NCI-H1694 treated with DMSO at 0.1 percent for 48 hours (cell line): ENCODE measurements at places on chromosomes 16 and 17.

- no peak for DNase-seq
Measured at GRCh38 chr17:35949401-35949800, 5.9 kb upstream of the LYZL6 start.

DNA sequence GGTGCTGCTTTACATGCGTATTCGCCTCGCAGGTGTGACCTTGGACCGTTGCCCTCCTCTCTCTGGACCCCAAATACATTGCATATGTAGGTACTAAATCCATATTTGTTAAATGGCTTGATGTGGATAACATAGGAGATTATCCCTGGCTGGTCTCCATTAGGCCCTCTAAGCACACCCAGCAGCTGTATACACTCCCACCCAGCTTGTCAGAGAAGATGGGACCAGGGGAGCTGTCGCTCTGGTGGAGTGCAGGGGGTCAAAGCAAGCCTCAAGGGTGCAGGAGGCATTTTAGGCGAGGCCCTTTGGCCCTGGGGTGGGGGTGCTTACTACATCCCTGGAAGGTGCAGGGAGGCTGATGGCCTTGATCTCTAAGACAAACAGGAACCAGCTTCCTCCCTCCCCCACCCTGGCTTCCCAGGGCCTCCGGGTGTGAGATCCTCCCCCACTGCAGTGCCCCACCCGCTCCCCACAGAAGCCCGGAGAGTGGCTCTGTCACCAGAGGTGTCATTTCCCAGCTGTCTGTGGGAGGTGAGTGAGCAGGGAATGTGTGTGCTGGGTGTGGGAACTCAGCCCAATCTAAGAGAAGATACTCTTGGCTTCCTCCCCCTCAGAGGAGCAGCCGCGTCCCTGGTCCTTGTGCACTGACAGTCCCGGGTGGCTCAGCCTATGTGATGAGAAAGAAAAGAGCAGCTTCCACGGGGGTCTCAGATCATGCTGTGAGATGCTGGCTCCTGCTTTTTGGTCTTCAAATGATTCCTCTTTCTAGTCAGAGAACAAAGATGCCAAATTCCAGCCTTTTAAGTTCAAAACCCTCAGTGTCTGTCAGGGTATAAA lies 1.4 kb upstream of the VAMP2 start:
- DNase-seq: peak; percentile 32

DNA sequence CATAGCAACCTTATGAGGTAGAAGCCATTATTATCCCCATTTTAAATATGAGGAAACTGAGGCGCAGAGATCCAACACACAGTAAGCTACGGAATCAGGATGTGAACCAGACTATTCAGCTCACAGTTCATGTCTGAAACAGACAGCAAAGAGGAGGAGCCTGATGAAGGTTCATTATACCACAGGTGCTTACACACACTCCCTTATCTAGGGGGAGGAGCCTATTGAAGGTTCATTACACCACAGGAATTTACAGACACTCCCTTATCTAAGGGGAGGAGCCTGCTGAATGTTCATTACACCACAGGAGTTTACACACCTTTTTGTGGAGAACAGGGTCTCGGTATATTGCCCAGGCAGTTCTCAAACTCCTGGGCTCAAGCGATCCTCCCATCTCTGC lies 21.9 kb downstream of the C16orf95 start:
- DNase-seq: no peak

- no peak for DNase-seq
Measured at GRCh38 chr17:82970818-82971590, 108.4 kb upstream of the METRNL start.

DNA sequence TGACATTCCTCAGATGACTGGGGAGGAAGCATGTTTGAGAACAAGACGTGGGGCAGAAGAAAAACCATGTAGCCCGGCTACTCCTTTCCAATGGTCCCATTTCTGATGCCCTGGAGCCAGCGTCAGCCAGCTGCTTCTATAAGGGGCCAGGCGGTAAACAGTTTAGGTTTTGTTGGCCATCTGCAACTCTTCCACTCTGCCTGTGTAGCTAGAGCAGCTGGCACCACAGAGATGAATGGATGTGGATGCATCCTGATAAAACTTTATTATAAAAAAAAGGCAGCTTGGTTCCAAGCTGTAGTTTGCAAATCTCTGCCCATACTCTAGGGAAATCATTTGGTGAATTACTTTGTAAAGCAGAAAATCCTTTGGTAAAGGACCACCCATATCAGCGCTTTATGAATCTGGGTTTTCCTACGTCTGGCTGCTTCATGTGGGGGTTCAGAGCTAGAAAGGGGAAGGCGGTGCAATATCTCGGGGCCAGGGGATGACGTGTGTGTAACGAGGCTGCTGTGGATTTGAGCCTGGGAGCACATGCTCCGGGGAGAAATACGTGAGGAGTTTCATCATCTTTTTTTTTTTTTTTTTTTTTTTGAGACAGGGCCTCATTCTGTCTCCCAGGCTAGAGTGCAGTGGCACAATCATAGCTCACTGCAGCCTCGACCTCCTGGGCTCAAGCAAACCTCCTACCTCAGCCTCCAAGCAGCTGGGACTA lies 3.4 kb upstream of the SRL start:
- DNase-seq: peak; percentile 64

DNA sequence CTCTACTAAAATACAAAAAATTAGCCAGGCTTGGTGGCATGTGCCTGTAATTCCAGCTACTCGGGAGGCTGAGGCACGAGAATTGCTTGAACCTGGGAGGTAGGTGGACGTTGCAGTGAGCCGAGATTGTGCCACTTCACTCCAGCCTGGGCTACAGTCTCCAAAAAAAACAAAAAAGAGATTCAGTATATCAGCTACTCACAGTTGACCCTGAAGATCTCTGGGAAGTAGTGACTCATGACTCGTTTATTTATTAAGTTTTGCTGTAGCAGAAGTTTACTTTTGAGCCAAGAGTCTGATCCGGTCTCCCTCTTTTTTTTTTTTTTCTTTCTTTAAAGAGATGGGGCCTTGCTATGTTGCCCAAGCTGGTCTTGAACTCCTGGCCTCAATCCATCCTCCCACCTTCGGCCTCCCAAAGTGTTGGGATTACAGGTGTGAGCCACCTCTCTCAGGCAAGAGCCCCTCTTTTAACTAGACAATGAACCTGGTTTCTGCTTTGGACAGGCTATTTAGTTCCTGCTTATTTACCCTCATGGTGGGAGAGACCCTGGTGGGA lies 4.4 kb downstream of the MVP start:
- DNase-seq: no peak

DNA sequence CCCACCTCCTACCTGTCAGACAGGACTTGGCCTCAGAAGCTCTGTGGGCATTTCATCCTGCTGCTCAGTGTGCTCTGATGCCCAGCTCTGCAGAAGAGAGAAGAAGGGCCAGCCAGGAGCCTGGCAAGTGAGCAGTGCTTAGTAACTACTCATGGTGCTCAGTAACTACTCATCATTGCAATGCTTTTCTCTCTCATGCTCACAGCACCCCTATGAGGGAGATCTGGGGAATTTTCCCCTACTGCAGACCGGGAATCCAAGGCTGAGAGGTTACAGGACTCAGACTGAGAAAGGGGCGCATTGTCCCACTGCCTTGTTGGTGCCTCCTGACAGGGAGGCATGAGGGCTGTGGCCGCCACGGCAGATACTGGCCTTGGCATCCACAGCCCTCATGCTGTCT lies 261.1 kb downstream of the C16orf95 start:
- no peak for DNase-seq

DNA sequence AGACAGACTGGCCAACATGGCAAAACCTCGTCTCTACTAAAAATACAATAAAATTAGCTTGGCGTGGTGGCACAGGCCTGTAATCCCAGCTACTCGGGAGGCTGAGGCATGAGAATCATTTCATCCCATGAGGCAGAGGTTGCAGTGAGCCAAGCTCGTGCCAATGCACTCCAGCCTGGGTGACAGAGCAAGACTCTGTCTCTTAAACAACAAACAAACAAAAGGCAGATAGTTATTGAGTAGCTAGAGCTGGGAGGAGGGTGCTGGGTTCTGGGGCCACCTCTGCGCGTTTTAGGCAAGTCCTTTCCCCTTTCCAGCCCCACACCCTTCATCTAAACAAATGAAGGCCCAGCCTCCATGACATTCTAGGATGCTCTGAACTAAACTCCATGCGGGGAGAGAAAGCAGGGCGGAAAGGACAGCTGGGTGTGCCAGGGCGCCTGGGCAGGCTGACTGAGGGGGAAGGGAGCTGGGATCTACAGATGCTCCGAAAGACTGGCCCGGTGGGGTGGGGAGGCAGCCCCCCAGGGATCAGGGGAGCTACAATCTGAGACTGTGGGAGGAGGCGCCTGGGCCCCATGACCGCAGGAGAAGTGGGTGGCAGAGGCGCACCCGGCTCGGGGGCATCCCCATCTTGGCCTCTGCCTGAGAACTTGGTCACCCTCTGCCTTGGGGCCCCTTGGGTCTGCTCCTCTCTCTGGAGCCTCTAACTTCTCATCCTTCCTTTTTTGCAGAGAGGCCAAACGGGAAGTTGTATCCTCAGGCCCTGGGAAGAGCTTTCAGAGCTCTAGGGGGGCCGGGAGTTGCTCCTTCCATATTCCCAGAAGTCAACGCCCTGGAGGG lies 910 bp downstream of the ITGAL start:
- DNase-seq: no peak

DNA sequence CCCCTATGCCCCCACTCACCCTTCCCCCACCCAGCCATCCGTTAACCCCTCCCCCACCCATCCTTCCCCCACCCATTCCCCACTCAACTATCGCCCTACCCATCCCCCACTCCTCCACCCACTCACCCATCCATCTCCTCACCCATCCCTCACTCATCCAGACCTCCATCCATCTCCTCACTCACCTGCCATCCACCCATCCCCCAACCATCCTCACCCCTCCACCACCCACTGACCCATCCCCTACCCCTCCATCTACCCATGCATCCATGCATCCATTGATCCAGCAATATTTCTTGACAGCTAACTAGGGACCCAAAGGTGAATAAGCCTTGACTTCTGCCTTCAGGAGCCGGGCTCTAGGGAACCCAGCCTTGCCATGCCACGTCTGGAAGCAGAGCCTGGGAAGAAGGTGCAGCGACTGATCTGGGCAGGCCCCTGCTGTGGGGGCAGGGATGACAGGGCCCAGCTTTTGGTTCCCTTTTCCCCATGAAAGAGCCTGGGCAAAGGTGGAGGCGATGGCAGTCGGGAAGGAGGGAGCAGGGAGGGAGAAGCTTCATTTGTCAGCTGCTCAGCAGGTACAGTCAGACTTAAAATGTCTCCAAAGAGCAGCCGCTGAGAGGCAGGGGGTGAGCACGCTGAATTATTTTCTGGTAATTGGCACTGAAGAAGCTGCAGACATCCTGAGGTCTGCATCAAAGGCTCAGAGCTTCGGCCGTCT lies 23.1 kb upstream of the DOC2B start:
- DNase-seq: no peak
